NCI-H774 (cell line): ENCODE measurements at places on chromosomes 1 and 21.

GRCh38 chr1:56330391-56331026, 248.9 kb downstream of the PLPP3 start:
- DNase-seq, result no peak

- no peak for DNase-seq
Measured at GRCh38 chr1:164155347-164155746, 403.6 kb upstream of the PBX1 start.

GRCh38 chr1:1430992-1431844, 4.3 kb upstream of the VWA1 start:
- DNase-seq, result no peak

DNA sequence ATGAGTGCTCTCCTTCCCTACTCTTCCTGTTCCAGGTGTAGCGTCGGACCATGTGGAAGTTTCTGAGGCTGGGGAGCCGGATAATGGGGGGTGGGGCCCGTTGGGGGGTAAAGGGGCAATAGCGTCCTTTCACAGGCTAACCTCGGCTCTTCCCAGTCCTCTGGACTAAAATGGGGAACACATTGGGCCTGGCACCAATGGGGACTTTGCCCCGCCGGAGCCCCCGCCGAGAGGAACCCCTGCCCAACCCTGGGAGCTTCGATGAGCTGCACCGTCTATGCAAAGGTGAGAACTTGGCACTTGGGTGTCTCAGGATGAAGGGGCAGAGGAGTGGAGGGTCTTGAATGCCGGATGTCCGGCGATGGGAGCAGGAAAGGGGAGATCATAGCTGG, 456 bp downstream of the TOMM40L start:
- no peak for DNase-seq
